ENCODE measurements at places on chromosomes 1 and 21.

DNA sequence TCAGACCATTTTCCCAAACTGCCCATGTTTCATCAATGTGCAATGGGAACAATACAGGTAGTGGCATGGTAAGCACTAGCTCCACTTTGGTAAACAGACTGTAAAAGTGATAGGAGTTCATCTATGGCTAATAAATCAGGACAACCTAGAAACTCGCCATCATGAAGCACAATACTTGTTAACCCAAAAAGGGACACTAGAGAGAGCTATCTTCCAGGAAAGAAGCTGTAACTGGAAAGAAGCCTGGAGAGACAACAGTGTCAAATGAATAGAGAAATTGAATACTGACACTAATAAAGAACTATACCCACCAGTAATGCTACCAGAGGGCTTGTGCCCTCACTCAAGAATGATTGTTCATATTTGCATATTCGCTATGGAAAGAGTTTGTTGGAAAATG lies 164.7 kb upstream of the RGS18 start:
- no peak for DNase-seq

GRCh38 chr1:160093624-160094290 lies 4.7 kb downstream of the IGSF8 start:
- no peak for DNase-seq

DNA sequence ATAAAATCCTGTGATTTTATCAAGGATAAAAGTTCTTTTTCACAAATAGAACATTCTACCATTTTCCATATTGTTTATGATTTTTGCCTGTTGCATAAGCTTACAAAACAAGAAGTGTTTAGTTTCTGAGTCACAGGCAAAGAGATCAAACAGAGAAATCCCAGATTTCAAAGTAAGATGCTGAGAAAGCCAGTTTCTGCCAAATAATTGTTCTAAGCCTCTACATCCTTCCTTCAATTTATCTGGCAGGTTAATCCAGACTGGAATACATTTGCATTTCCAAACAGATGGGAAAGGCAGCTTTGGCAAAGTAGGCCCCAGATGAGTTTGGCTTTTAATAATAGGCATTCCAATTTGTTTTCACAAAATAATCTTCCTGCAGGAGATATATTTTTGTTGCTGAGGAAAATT lies 2.5 kb downstream of the SLC1A7 start:
- DNase-seq = no peak

- no peak for DNase-seq
These were observed 8.9 kb downstream of the COL9A2 start for GRCh38 chr1:40308036-40308727.

GRCh38 chr1:172774561-172774960 lies 115.7 kb downstream of the FASLG start:
- no peak for DNase-seq

- DNase-seq = no peak
These were observed 152.5 kb downstream of the CDC7 start for GRCh38 chr1:91653183-91653582.

- DNase-seq = no peak
These were observed 126.2 kb upstream of the L1TD1 start for GRCh38 chr1:62068416-62068843.

DNA sequence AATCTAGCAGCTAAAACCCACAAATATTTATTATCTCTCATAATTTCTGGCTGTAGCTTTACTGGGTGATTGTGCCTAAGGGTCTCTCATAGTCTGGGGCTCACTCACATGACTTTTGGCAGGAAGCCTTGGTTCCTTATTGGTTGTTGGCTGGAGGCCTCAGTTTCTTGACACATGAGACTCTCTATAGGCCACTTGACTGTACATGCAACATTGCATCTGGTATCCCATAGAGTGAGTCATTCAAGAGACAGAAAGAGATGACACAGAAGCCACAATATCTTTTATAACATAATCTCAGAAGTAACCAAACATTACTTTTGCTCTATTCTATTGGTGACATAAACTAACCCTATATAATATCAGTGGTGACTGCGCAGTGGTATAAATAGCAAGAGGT lies 128.5 kb upstream of the HNRNPU start:
- no peak for DNase-seq

- DNase-seq = no peak
These were observed 7.5 kb upstream of the LDLRAD2 start for GRCh38 chr1:21804536-21804935.

DNA sequence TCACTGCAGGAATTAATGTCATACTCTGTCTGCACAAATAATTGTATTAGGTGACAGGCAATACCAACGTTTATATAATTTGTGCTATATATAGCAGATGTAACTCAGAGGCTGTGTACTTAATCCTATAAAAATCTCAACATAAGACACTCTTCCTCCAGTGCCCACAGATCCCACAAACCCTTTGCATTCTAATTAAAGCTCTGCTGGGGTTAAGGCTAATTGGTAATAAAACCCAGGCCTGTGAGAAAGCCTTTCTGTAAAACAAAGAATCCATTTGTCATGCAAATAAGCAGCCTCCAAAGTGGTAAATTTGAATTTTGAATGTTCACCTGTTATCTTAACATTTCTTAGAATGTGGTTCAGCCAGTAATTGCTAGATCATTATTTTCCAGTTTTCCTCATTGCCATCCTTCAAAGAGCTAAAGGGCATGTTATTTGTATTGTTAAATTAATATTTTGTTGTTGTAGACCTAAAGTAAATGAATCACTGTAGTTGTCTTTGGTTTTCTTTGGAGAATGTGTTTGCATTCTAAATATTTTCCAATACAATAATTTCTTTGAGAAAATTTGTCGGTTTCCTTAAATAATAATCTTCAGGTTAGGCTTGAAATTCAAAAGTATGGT lies 46.3 kb upstream of the PRDX6 start:
- no peak for DNase-seq

DNA sequence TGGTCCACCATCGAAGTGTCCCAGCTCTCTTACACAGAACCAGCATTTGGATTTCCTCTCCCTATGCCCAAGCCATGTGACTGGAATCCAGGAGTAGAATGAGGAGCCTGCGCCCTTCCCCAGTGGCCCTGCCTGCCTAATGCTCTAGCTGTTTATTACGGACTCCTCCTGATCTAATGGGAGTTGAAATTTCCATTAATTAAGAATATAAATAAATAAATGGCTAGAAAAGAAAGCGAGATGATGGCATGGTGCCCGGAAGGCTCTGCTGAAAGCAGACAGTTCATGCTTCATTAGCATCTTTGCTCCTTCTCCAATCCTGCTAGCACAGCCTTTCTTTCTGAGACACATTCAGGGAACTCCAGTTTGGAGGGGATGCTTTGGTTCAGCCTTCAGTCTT lies 216.2 kb downstream of the SEC16B start:
- peak; percentile 6 for DNase-seq

DNA sequence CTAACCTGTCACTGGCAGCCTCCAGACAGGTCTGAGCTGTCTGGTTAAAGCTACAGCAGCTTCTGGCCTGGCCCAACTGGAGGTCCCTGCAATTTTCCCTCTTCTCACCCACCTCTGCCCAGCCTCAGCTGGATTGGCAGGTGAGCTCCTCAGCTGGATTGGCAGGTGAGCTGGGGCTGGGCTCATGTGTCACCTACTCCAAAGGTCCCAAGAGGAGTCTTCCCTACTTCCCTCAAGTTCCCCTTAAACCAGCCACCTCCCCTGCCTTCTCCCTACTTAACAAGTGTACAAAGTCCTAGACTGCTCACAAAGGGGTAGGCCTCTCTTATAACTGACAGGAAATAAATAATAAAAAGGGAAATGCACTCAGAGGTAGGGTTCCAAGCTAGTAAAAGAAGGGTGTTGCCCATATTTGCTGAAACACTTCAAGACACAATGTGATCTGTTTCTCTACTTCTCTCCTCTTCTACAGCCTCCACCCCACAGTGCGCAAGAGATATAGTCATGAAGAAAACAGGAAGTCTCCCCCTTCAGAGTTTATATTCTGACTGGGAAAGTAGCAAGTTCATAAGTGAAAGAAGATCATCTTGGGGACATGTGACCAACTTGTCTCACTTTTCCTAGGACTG lies at the start of gene GPA33:
TSS of gene GPA33 (minus strand) at position 64 of the 629 bp plus-strand sequence. CDS start 90 bp downstream, outside the sequence.
- no peak for DNase-seq

GRCh38 chr1:11350265-11350664 lies 77.3 kb downstream of the UBIAD1 start:
- DNase-seq = no peak

GRCh38 chr1:225464851-225465792 lies 37.3 kb upstream of the LBR start:
- DNase-seq = no peak

GRCh38 chr1:237685551-237685950 lies 205.2 kb downstream of the ZP4 start:
- DNase-seq = no peak

DNA sequence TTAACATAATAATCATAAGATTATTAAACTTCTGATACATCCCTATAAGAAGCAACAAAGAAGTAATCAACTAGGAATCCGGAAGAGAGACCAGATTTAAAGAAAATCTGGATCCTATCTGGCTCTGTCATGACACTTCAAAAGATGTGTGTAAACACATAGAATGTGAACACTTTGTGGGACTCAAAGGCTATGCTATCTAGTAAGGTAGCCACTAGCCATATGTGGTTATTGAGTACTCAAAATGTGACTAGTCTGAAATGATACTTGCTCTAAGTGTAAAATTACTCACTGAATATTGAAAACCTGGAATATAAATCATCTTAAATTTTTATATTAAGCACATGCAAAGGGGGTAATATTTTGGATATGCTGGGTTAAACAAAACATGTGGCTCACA lies 8.7 kb downstream of the FUBP1 start:
- no peak for DNase-seq

DNA sequence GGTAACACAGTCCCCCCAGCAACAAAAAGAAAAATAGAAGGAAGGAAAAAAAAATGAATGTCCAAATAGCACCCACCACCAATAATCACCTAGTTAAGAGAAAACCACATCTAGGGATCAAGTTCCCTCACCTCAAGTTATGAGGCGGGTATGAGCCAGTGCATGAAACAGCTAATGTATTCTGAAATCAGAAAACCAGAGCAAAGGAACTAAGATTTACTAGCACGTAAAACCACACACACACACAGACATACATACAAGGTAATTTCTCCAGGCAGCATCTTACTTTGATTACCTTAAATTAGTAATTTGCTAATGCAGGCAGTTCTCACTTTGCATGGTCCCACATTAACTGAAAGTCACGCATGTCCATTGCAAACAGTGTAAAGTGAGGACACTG lies 109.8 kb downstream of the HLCS start:
- no peak for DNase-seq

- no peak for DNase-seq
These were observed 7.7 kb downstream of the WNT9A start for GRCh38 chr1:227939791-227940771.

GRCh38 chr1:65164633-65165032 lies 16.6 kb downstream of the AK4 start:
- no peak for DNase-seq

GRCh38 chr1:234737967-234738314 lies 128.0 kb upstream of the IRF2BP2 start:
- DNase-seq = no peak

GRCh38 chr21:14614287-14614686 lies 68.2 kb upstream of the SAMSN1 start:
- no peak for DNase-seq

DNA sequence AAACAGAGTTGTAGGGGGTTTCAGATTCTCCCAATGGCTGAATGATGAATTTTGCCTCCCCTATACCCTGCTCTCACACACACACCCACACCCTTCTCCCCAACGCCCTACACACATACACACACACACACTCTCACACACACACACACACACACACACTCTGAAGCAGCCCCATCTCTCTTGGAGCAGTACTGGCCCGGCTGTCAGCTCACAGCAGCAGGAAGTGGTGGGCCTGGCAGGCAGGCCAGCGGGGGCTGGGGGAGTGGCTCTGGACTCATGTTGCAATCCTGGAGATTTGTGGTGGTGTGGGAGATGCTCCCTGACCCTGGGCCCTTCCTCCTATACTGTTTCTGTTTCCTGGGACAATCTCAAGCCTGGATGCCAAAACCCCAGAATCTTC lies 2.2 kb downstream of the IKBKE start:
- no peak for DNase-seq

GRCh38 chr1:212121779-212122178 lies 86.2 kb downstream of the DTL start:
- no peak for DNase-seq

- DNase-seq = no peak
These were observed 10.7 kb upstream of the OTUD7B start for GRCh38 chr1:150021191-150021694.

- DNase-seq = no peak
These were observed 53.4 kb downstream of the MACO1 start for GRCh38 chr1:25484096-25484495.

DNA sequence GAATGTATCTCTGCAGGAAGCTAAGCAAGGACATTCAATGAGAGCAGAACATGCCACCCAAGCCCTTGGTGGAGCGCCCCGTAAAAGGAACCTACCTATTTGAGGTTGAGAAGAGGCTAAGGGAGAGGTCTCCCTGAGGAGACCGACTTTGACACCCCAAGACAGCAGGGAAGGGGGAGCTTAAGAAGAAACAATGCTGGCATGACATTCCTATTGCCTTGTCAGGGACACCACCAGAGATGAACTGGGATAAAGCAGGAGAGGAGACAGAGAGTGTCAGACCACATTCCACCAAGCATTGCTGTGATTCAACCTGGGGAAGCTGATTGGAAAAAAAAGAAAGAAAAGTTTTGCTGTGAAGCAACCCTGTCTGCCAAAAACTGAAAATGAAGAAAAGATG lies 13.3 kb upstream of the S100A2 start:
- DNase-seq = no peak

DNA sequence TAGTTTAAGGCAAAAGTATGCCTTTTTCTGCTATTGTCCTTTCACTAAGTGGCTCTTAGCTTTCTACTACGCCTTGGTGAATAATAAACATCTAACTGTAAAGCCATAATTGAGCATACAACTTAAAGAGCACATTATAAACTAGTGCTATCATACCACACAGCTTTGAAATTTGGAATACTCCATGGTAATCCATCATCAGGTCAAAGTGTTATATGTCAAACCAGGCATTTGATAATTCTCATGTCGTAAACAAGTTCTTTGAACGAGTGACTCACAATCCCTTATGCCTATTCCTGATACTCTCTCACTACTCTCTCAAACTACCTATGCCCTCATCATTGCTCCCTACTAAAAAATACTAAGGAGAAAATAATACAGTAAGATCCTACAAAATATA lies 60.3 kb upstream of the FMN2 start:
- DNase-seq = no peak

DNA sequence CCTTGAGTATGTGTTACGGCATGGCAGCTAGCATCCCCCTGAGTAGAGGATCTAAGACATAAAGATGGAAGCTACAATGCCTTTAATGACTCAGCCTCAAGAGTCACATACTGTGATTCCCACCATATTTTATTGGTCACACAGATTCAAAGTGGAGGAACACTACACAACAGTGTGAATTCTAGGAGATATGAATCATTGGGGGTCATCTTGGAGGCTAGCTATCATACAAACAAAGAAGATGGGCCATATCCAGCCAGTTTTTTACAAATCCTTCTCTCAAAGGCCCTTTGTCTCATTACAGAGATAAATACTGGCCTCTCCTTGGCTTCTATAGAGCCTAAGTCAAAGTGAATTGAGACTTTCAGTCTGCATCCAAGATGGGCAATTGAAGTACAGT lies 177.0 kb downstream of the TBX15 start:
- no peak for DNase-seq

All from frontal cortex (tissue), 4 donors.